Smooth muscle cell of trachea (primary cell): ENCODE measurements at places on chromosomes 2 and 18. TPM values are rescaled to one million over a fixed set of nuclear protein-coding genes. Genes with fewer than 3 reads are reported as not detected.

POMC gene
- 0.66 and 3.8 TPM in 2 replicates for total RNA-seq

EML6 gene
- total RNA-seq: 0.15 and 0.66 TPM in 2 replicates

IL36RN gene
- total RNA-seq: not detected in 2 replicates

ALK gene
- total RNA-seq: under 0.01 and 0.17 TPM in 2 replicates
